ENCODE measurements at places on chromosomes 5 and 9. TPM values are rescaled to one million over a fixed set of nuclear protein-coding genes. Genes with fewer than 3 reads are reported as not detected.

Gene SMIM27
- 12.3 TPM for total RNA-seq

DNA sequence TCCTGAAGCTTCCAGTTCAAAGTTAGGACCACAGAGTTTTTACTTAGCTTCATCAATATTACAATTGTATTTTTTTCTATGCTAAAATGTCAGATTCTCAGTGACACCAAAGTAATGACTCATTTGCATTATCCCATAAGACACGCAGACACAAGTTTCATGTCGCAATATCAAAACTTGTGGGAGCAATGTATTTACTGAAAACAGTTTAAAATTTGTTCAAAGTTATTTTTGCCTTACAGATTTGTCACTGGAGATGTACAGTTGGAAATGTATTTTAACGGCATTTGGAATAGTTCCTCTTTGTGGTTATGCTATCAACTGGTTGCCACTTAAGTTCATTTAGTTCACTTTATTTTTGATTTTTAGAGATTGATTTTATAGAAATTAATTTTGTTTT is 36.2 kb upstream of the DAP start:
- no peaks in the 10 kb centered on the region for H3K36me3 ChIP-seq
- H3K27ac ChIP-seq: no peak overlapping the region
- DNase-seq: no peak
- peaks cover 7% of the 10 kb centered on the region for H3K27me3 ChIP-seq
- H3K4me3 ChIP-seq: no peak overlapping the region
- H3K4me1 ChIP-seq: no peaks in the 10 kb centered on the region

DNA sequence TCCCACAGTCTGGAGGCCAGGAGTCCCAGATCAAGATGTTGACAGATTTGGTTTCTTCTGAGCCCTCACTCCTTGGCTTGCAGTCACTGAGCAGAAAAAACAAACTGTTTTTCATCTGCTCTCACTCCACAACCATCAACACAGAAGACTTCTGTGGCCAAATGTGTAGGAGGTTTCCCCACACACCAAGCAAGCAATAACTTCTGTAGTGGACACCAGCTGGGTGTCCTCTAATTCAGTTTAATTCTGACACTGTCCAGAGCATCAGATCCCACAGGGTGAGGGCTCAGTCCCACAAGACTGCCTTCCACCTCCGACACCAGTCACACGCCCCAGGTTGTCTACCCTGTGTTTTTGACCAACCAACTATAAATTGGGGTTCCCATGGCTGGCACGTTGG is 209.9 kb downstream of the AOPEP start:
- H3K27me3 ChIP-seq: no peaks in the 10 kb centered on the region
- DNase-seq: no peak
- peaks cover 21% of the 10 kb centered on the region for H3K4me1 ChIP-seq
- H3K4me3 ChIP-seq: no peak overlapping the region
- no peaks in the 10 kb centered on the region for H3K36me3 ChIP-seq

DNA sequence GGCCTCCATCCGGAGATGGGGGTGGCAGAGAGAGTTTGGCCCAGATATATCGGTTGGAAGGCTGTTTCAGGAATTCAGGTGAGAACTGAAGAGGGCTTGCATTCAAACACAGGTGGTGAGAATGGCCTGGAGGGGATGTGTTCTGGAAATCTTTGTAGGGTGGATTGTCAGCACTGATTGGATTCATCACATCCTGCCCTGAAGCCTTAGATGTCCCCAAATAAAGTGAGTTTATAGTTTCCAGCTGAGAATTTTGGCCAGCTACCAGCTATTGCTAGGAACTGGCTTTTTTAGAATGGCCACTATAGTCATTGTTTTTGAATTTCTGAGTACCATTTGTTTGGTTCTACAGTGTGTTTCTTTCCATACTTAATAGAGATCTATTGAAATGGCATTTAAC is 46.1 kb upstream of the ANKH start:
- DNase-seq: no peak
- H3K4me1 ChIP-seq: no peaks in the 10 kb centered on the region
- no peaks in the 10 kb centered on the region for H3K36me3 ChIP-seq
- H3K4me3 ChIP-seq: no peak overlapping the region
- no peak overlapping the region for H3K27ac ChIP-seq

DNA sequence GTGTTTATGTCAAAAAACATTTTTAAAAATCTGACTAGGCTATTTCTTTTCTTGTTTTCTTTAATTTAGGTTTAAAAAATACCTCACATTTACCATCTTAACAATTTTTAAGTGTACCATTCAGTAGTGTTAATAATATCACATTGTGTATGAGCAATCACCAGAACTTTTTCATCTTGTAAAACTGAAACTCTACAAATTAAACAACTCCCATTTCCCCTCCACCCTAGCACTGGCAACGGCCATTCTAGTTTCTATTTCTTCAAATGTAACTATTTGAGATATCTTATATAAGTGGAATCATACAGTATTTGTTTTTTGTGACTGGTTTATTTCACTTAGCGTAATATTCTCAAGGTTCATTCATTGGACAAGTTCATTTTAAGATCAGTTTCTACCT is 27.7 kb downstream of the PLCXD3 start:
- H3K27me3 ChIP-seq: no peaks in the 10 kb centered on the region
- H3K4me3 ChIP-seq: no peak overlapping the region
- no peaks in the 10 kb centered on the region for H3K36me3 ChIP-seq
- no peaks in the 10 kb centered on the region for H3K4me1 ChIP-seq

Data from lower lobe of right lung (tissue), 2 donors.